ENCODE measurements at places on chromosomes 3 and 15. TPM values are rescaled to one million over a fixed set of nuclear protein-coding genes. Genes with fewer than 3 reads are reported as not detected.
A peak's percentile ranks its signal among the peaks of the same experiment; 100 is the strongest.

GRCh38 chr15:58588096-58588495, 156.3 kb downstream of the LIPC start:
- no peak for DNase-seq

DNA sequence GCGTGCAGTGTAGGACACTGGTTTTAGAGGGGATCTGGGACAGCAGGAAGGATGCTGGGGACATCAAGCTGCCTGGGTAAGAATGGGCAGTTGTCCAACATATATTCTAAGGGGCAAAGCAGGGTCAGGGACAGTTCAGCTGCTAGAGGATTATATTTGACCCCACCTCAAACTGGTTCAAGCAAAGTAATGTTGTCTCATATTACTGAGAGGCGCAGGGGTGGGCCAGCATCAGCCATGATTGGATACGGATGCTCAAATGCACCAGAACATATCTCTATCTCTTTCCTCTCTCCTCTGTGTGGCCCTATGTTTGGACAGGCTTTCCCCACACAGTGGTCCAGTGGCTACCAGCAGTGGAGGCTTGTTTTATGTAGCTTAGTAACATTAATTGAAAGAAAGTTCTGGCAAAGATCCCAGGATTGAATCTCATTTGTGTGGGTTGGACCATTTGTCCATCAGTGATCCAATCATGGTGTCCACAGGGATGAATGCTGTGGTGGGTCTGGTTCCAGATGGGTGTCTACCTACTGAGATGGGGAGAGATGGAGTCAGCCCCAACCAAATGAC, 49.8 kb upstream of the RGMA start:
- no peak for DNase-seq

- DNase-seq, result no peak
These were observed 5.2 kb downstream of the NR1D2 start for GRCh38 chr3:23950293-23950692.

GRCh38 chr15:66654739-66655375, 47.2 kb upstream of the SMAD6 start:
- DNase-seq, result peak; percentile 72

DNA sequence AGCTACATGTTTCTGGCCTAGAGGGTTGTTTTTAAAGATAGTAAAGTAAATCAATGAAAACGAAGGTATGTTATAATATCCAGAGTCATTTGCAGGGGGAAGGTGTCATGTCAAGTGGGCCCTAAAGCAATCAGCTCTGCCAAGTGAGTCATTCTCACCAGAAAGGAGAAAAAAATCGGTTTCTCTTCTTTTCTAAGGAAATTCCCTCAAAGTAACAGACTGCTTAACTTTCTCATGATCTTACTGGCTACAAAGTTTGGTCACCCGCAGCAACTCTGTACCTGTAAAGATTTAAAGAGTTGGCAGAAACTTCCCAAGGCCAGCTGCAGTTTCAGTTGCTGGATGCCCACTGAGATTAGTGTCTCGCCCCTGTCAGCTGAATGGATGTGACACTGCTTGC, 5.5 kb upstream of the FSIP1 start:
- no peak for DNase-seq

- no peak for DNase-seq
These were observed 15.5 kb downstream of the ZNF774 start for GRCh38 chr15:90367576-90367975.

GRCh38 chr3:78580681-78581080, 1187.1 kb downstream of the ROBO1 start:
- DNase-seq, result no peak

- DNase-seq, result no peak
These were observed 166.7 kb downstream of the ZNF621 start for GRCh38 chr3:40691452-40691861.

- no peak for DNase-seq
These were observed 15.5 kb upstream of the CMTM7 start for GRCh38 chr3:32376115-32376514.

DNA sequence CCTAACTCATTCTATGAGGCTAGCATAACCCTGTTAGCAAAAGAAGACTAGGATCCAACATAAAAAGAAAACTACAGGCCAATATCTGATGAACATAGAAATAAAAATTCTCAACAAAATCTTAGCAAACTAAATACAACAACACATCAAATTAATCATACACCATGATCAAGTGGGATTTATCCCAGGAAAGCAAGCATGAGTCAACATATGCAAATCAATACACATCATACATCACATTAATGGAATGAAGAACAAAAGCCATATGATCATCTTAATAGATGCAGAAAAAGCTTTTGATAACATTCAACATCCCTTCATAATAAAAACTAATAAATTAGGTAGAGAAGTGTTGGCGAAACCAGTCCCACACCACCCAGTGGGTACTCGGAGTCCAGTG, 136.1 kb upstream of the MME start:
- DNase-seq, result no peak

CEP63 gene
- 31.7 TPM for total RNA-seq

PLAAT1 gene
- 5.9 TPM for total RNA-seq

THSD4 gene
- total RNA-seq, result 39.8 TPM

STXBP5L gene
- 0.42 TPM for total RNA-seq

CASR gene
- total RNA-seq, result not detected

SLC22A13 gene
- total RNA-seq, result 0.18 TPM

MPI gene
- total RNA-seq, result 37.6 TPM
